ENCODE measurements at places on chromosomes 4 and X. TPM values are rescaled to one million over a fixed set of nuclear protein-coding genes. Genes with fewer than 3 reads are reported as not detected.

Gene SLC4A4
- 2.0 TPM for total RNA-seq

Gene DUSP21
- not detected for total RNA-seq

Gene TREX2
- total RNA-seq = 1.9 TPM

Gene GPC4
- total RNA-seq = 2.2 TPM

Gene CXCL9
- not detected for total RNA-seq

Gene TCEAL5
- not detected for total RNA-seq

All from uterine smooth muscle cell (primary cell).